ENCODE measurements at places on chromosomes 2 and 18. TPM values are rescaled to one million over a fixed set of nuclear protein-coding genes. Genes with fewer than 3 reads are reported as not detected.

FKBP1B gene
- total RNA-seq, result 10.9 TPM

DSG4 gene
- total RNA-seq, result not detected

DNA sequence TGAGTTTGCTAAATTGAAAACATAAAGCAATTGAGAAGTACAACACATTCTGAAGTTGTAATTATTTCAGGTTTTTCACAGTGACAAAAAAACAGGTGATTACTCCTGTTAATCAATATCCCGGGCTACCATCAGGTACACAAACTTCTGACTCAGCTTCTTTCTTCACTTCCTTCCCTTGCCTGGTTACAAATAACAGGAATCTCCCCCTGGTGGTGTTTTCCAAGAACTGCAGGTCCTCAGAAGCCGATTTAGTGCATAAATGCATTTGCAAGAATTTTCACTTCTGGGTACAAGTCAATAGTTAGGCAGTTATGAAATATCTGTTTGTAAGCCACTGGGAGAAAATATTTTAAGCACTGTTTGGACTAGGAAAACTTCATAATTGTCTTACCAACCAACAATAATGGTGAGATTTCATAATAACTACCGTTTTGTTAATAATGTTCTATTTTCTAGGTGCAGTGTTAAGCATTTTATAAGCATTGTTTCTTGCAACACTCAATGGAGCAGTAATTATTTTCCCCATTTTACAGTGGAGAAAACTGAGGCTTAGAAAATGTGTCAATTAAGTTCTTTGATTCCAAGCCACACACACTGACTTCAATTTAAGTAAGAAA, 12.4 kb upstream of the GMCL1 start:
- DNase-seq, result peak; percentile 81

DNA sequence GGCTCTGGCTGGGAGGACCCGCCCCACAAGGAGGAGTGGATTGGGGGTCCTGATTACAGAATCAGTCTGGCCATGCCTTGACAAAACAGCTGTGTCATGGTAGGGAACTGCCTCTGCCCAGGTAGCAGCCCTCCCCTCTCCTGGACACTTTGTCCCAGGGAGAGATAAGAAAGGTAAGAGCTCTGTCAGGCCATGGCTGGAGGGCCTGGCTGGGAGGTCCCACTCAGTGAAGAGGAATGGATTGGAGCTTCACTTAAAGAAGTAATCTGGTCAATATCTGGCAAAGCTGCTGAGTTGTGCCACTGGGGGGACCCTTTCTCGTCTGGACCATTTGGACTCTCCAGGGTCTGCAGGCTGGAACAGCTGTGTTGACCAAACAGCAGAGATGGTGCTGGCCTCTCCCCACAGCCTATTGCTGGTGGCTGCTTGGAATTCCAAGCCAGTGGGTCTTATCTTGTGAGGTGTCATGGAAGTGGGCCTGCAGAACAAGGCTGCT, 75.4 kb downstream of the EPC2 start:
- DNase-seq, result no peak
